Left renal cortex interstitium (tissue), 4 donors: ENCODE measurements at places on chromosomes 13 and 19.

DNA sequence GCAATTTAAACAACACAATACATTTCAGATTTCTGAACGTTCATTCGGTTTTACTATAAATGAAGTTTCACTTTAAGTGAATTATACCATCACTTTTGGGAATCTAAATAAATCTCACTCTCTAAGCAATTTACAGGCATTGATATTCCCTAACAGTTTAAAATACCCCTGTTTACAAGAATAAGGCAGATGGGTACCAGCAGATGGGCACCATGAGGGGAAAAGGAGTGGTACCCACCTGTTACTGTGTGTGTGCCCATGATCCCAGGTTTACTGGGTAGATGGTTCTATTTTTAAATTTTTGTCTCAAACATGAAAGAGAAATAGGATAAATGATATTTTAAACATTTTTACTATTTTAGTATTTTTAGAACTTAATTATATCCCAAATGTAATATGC, 212.9 kb downstream of the PCDH9 start:
- DNase-seq, result no peak

GRCh38 chr19:55695511-55696290, 20.7 kb downstream of the EPN1 start:
- no peak for DNase-seq

DNA sequence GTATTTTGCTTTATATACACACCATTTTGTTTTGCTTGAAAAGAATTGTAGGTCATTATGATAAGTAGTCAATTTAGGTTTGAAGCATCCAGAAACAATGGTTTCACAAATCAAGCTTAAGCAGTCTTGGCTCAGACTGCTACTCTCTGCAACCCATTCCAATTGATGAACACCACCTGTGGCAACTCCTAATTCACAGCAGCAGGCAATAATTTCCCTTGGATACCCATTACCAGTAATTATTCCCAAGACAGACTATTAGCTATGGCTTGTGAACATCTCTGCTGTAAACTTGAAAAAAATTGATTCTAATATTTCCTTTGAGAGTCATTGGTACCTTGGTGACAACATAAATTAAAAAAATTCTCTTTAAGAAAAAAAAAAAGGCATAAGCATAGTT, 299.3 kb upstream of the SLITRK6 start:
- no peak for DNase-seq

- no peak for DNase-seq
These were observed 44.7 kb downstream of the TPT1 start for GRCh38 chr13:45296259-45296658.

DNA sequence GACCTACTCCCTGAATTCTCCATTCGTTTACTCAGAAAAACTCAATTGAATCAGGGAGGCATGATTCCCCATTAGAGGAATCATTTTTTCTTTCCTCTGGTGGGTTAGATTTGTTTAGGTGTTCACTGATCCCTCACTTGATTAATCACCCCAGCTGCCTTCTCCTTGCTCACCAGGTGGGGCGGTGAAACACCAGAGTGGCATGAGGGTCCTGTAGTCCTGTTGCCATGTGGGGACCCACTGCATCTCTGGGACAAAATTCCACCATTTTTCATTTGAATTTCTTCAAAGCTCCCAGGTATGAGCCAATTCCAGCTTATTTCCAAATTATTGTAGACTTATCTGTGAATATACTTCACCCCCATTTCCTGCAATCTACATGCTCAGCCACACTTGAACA, 462.7 kb upstream of the ZNF507 start:
- no peak for DNase-seq

- DNase-seq, result no peak
These were observed 45.9 kb upstream of the ATP11A start for GRCh38 chr13:112643759-112644459.

GRCh38 chr19:13063461-13064091, 39.1 kb downstream of the LYL1 start:
- no peak for DNase-seq

DNA sequence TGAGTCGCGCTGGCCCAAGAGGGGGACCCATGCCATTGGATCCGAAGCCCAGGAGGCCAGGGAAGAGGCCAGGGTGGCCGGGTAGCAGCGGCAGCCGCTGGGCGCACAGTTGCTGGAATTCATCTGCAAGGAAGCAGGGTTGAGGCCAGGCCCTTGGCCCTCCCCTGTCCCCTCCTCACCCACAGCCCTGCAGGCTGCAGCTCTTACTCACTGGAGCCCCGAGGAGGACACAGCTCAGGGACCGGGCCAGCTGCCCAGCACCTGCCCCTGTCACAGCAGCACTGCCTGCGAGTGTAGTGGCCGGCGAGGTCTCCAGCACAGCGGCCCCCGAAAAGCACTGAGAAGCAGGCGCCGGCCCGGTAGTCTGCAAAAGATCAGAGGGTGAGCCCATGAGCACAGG, 11.2 kb downstream of the FBN3 start:
- DNase-seq, result no peak

DNA sequence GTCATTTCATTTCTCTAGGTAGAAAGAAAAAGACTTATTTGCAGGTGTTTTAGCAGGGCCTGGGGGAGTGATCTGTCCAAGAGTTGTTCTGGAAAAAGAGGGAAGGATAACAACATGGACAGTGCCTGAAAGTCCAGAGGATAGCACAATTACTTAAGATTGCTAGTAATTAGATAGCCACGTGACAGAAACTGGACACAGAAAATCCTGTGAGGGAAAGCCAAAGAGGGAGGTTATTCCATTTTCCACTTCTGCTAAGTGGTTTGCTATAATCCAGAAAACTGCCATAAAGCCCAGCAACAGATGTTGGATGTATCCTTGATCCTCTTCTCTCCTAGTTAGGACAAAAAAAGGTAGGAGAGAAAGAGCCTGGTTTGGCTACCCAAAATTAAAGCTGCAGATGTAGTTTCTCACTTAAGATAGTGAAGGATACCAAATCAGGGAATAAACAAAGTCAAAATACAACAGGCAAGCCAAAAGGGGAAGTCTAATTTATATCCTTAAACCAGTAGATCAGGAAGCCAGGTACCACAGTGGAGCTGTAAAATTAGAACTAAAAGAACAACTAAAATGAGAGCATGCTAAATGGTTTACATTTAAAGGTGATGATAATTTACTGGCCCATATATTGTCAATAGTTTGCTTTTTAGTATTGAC, 140.2 kb downstream of the VWA8 start:
- no peak for DNase-seq

- no peak for DNase-seq
These were observed 96.1 kb downstream of the ZMYM2 start for GRCh38 chr13:20054586-20054985.

DNA sequence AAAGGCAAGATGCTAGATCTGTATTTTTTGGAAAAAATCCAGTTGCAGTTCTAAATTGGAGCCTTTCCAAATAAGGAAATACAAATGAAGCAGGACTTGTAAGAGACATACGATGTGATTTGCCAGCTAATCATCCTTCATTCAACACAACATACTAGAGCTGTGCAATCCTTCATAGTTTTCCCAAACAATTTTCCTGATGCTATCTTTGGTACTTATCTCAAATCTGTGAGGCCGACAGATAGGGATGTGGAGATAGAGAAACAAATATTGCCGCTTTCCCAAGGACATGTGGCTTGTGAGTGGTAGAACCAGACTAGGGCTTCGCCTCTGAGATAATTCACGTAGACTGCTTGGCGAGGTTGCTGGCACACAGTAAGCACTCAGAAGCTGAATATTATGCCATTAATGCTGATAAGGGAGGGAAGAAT, 176.6 kb downstream of the LMO7 start:
- no peak for DNase-seq

DNA sequence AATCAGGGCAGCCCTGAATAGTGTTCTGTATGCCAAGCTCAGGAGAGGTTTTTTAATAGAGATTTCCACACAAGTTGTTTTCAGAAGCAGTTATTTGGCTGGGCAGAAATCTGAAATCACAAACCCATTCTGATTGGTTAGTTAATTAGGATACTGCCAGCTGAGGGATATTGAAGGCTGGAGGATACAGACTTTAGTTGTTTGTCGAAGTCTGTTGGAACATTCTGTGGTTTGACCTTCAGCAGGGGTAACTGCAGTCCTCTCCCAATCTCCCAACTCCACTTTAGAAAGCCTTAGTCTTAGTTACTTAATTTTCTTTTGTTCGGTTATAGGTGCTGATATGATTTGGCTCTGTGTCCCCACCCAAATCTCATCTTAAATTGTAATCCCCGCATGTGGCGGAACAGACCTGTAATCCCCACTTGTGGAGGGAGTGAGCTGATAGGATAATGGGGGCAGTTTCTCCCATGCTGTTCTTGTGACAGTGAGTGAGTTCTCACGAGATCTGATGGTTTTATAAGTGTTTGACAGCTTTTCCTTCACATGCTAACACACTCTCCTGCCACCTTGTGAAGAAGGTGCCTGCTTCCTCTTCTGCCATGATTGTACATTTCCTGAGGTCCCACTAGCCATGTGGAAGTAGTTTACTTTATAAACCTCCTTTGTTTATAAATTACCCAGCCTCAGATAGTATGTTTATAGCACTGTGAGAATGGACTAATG, 169.2 kb downstream of the GPC5 start:
- DNase-seq, result no peak

GRCh38 chr13:100490692-100491091, 97.9 kb downstream of the GGACT start:
- DNase-seq, result no peak

- DNase-seq, result no peak
These were observed 37.5 kb upstream of the C19orf12 start for GRCh38 chr19:29752450-29753025.

GRCh38 chr19:5967994-5968430, 9.9 kb downstream of the RANBP3 start:
- no peak for DNase-seq

DNA sequence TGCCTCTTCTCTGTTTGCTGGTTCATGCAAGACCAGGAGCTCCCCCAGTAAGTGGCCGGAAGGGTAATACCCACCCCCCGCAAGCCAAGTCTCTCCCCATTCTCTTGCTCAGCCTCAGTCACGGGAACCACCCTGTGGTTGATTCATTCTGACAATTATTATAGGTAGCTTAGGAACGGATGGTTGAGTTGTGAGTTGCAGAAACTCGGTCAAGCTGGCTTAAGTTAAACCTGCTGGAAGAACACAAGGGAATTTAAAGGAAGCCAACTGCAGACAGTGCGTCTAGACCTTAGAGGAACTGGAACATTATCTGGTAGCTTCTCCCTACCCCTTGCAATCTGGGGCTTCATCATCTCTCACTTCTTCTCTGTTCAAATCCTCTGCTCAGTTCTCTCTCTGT, 8.9 kb downstream of the FPR1 start:
- no peak for DNase-seq

GRCh38 chr13:88248393-88248792, 577.2 kb downstream of the SLITRK5 start:
- no peak for DNase-seq

DNA sequence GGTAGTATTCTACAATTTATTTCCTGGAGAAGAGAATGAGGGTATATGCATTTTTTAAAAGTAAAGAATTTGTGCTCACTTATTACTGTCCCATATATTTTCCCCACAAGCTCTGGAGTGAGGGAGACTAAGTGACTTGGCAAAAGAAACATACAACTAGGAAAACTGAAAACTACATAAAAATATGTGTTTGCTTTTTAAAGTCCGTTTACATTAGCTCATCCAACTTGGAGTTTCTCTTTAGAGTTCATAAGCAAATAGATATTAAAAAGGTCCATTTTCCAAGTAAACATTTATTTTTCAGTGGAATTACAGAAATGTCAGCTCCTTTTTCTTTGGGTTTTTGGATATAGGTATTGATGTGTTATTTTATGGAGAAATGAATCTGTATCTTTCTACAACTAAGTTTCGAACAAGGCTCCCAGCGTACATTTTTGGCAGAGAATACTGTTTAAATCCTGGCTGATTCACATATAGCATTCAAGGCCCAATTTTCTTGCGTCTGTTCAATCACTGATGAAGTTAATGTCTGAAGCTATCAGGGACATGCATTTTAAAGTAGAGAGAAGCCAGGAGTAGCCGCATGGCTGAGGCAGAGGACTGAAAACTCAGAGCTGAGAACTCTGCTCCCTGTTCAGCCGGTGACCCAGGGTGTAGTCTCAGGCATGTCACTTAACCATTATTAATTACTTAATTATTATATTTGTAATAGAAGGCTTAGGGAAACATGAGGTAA, 729.4 kb downstream of the EFNB2 start:
- no peak for DNase-seq

DNA sequence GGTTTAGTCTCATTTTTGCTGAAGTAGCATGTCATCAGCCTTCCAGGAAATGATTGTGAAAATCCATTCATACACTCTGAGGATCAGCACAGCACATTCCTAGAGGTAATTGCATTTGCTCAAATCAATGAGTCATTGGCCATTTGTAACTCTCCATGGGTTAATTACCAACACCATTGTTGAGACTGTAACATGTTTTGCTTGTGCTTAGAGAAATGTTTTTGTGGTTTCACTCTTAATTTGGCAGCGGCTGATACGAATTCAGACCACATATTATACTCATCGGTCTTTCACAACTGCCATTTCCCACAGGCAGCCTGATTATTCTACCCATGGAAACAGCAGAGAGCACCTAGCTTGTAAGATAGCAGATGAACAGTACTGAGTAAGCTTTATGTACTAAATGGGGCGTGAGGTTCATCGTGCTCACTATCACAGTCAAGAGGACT, 110.3 kb downstream of the NHLRC3 start:
- no peak for DNase-seq

DNA sequence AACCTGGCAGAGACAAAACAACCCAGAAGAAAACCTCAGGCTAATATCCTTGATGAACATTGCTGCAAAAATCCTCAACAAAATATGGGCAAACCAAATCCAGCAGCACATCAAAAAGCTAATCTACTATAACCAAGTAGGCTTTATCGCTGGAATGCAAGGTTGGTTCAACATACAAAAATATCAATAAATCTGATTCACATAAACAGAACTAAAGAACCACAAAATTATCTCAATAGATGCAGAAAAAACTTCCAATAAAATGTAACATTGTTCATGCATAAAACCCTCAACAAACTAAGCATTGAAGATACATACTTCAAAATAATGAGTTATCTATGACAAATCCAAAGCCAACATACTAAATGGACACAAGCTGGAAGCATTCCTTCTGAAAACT, 8.8 kb downstream of the ZNF724 start:
- no peak for DNase-seq

GRCh38 chr19:20078581-20079031, 806 bp downstream of the ZNF90 start:
- DNase-seq, result peak; percentile 39
